ENCODE measurements at places on chromosomes 13 and 19. TPM values are rescaled to one million over a fixed set of nuclear protein-coding genes. Genes with fewer than 3 reads are reported as not detected.

NCCRP1 gene
- total RNA-seq, result 41.7 TPM

GRCh38 chr19:2618611-2619010 is 83.9 kb downstream of the GNG7 start:
- no peak for DNase-seq

DNA sequence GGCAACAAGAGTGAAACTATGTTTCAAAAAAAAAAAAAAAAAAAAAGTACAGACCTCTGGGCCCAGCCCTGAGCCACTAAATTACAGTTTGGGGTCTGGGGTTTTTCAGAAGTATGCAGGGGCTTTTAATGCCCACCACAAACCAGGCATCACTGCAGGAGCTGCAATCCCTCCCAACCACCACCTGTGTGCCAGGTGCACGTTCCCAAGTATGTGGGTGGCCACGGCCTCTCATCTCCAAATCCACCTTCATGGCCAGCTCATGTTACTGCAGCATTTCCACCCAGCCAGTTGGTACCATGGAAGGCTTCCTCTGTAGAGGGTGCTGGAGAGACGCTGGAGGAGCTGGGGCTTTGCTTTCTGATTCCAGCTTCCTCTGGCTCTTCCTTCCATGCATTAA is 26.5 kb downstream of the CEP89 start:
- no peak for DNase-seq

GRCh38 chr19:12727745-12728433 is 4.2 kb upstream of the TNPO2 start:
- DNase-seq, result no peak

- no peak for DNase-seq
Observed at GRCh38 chr13:22402682-22403081, 731.8 kb downstream of the FGF9 start.

IGFL3 gene
- not detected for total RNA-seq

- DNase-seq, result no peak
Observed at GRCh38 chr19:50330365-50331078, 1.3 kb upstream of the KCNC3 start.

ZNF544 gene
- 20.1 TPM for total RNA-seq

ZNF85 gene
- 2.2 TPM for total RNA-seq

LGALS14 gene
- not detected for total RNA-seq

GRCh38 chr13:62014299-62014698 is 598.6 kb upstream of the PCDH20 start:
- DNase-seq, result no peak

- DNase-seq, result no peak
Observed at GRCh38 chr19:33368074-33368864, 5.2 kb upstream of the CEBPG start.

DNA sequence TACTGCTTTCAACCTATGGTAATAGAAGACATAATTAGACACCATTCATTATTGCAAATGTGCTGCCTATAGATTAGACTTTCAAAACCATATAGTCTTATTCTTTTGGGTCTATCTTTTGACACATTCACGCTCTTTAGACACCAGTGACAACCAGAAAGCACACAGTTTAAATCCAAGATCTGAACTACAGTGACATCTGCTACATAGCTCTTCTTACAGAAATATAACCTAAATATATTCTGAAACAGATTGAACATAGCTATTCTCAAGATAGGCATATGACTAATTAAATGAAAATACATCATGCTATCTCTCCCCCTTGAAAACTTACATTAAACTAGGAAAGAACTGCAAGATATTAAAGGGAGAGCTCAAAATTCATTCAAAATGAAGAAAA is 514.2 kb upstream of the SLITRK6 start:
- no peak for DNase-seq

GRCh38 chr13:105340061-105340606 is 1195.3 kb downstream of the EFNB2 start:
- no peak for DNase-seq

GRCh38 chr13:20425819-20426219 is 99.8 kb downstream of the CRYL1 start:
- DNase-seq, result no peak

GRCh38 chr19:30802424-30803013 is 430.3 kb downstream of the ZNF536 start:
- DNase-seq, result no peak

GRCh38 chr13:53167561-53167960 is 138.9 kb downstream of the OLFM4 start:
- no peak for DNase-seq

- DNase-seq, result no peak
Observed at GRCh38 chr19:39480337-39481228, at the start of gene TIMM50. Gene TIMM50, plus strand, starts transcription at chr19:39480838. Its CDS starts 16 bp downstream, at chr19:39480854.

GRCh38 chr13:107838588-107839161 is 376.7 kb downstream of the LIG4 start:
- DNase-seq, result no peak

LYPD5 gene
- 3.7 TPM for total RNA-seq

CDKN2D gene
- 22.8 TPM for total RNA-seq

TRPM4 gene
- total RNA-seq, result 22.8 TPM

DNA sequence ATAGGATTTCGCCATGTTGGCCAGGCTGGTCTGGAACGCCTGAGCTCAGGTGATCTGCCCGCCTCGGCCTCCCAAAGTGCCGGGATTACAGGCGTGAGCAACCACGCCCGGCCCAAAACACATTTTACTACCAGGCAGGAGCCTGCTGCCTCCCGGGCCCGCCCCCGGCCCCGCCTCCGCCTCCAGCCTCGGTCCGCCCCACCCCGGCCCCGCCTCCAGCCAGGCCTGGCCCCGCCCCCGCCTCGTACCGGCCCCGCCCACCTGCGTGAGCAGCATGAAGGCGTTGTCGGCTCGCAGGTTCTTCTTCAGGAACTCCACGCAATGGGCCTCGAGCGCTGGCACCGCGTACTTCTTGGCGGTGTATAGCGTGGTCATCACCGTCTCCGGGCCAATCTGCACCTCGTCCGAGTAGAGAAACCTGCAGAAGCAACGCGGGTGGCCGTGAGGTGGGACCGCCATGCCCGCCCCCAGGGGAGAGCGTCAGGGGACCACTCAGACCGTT is 22.7 kb downstream of the BTBD2 start:
- DNase-seq, result no peak

GRCh38 chr19:31975461-31975860 is 369.9 kb upstream of the ZNF507 start:
- peak; percentile 31 for DNase-seq

GRCh38 chr13:104414181-104414580 is 1348.0 kb upstream of the SLC10A2 start:
- DNase-seq, result no peak

DNA sequence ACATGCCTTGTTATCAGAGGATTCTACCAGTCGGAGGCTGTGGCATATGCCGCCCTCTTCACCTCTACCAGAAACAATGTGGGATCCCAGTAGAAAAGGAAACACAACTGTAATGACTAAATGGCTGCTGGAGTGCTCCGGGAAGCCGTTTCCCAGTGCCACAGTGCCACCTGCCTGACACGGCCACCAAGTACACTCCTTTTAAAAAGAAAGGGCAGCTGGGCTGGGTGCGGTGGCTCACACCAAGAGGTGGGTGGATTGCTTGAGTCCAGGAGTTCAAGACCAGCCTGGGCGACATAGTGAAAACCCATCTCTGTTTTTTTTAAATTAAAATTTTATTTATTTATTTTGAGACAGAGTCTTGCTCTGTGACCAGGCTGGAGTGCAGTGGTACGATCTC is 67.3 kb downstream of the TRPM4 start:
- no peak for DNase-seq

GRCh38 chr13:113148940-113149503 is 9.4 kb upstream of the PROZ start:
- peak; percentile 91 for DNase-seq

PTH2 gene
- not detected for total RNA-seq

NKG7 gene
- 3.4 TPM for total RNA-seq

GRCh38 chr13:29743201-29743786 is 107.1 kb downstream of the UBL3 start:
- peak; percentile 93 for DNase-seq

DNA sequence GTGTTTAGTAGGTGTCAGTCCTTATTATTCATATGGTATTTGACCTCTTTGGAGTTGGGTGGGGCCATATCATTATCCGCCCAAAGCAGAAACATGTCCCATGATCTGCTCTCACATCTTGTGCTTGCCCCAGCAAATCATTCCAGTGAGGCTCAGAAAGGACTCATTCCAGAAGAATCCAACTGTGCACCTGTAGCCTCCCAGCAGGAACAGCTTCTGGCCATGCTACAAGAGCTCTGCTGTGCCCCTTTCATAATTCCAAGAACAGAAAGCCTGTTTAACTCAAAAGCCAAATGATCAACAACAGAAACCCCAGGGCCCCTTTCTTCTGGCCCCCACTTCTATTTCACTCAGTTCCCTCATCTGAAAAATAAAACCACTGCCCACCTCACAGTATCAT is 673.1 kb downstream of the DIAPH3 start:
- DNase-seq, result no peak

All from vagina (tissue), 2 donors.